ENCODE measurements at places on chromosomes 12 and 14.

- DNase-seq: no peak
These were observed 988.6 kb upstream of the TMEM132C start for GRCh38 chr12:127278351-127278750.

DNA sequence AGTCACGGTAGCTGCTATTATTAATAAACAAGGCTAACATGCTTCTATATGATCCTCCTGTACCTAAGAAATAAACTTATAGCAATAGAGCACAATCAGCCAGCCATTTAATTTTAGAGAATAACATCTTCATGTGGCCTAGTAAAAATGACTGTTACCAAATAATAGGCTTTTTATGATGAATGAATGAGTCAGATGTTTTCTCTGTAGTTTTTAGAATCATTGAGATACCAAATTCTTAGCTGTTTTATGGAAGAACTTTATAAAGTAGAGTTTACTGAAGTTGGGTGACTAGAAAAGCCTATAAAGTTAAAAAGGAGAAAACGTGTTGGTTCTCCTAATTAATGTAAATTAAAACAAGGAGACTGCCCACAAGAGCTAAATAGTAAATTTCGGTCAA is 40.7 kb downstream of the WNK1 start:
- DNase-seq: no peak

GRCh38 chr12:116365114-116365513 is 87.6 kb upstream of the MED13L start:
- DNase-seq: no peak

DNA sequence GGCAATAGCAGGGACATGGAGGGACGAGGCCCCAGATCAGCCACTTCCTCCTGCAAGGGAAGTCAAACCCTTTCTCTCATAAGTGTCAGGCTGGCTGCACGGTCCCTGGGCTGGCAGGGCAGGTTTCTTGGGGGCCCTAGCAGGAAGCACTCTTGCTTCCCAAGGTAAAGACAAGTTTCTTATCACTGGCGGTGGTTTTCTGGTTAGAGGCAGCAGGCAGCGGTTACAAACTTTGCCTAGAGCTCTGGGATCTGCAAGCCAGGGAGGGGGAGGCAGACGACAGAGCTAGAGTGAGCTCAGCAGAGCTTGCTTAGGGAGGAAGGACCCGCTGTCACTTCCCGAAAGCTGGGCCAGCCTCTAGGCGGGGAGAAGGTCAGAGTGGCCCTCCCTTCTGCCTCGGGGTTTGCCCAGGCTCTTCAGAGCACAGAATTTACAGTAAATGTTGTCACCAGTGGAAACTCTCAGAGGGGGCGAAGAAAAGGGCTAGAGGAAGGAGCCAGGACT is 20.4 kb downstream of the BATF start:
- DNase-seq: no peak

DNA sequence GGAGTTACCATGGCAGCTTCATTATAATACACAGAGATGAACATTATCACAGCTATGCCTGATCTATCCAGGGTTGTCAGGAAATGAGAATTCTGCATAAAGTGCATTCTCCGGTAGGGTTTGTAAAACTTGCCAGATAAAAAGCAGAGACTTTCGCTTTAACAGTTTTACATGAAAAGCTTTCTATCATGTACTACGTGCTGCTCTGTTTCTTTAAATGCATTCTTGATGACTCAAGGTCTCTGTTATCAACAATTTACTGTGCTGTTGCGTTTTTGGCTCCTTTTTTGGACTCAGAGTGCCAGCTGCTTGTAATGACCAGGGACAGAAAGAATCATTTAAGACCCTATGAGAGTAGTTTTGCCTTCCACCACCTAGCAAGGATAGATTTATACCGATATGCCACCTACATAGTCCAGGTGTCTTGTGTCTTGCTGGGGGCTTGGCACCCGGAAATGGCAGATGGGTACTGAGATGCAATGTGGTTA is 371.2 kb downstream of the BTG1 start:
- DNase-seq: no peak

DNA sequence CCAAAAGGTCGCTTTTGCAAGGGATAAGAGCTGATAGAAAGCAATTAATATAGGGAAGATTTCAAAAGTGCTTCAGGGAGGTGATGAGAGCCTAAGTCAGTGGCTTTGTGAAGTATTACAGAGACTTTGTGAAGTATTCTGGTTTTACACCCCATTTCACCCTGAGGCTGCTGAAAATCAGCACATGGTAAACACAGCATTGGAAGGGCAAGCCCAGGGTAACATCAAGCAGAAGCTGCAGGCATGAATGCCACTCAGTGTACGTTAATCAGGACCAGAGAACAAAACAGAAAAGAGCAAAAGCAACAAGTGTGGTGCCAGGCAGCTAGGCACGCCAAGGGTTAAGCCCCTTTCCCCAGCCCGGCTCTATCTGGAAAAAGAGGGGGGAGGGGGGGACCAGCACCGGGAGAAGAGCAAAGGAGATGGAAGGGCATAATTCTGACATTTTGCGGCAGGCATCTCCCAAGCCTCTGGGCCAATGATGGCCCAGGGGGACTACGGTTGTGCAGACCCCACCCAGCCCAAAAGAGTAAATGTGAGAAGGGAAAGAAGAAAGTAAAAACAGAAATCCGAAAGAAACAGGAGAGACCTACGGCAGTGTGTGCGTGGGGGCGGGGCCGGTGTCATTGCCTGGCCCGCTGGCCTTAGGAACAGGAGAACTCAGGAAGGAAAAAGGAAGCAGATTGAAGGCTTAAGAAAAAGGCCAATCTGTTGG is 58.9 kb downstream of the DHRS2 start:
- no peak for DNase-seq

- DNase-seq: no peak
These were observed 10.2 kb upstream of the BHLHE41 start for GRCh38 chr12:26135010-26135420.

DNA sequence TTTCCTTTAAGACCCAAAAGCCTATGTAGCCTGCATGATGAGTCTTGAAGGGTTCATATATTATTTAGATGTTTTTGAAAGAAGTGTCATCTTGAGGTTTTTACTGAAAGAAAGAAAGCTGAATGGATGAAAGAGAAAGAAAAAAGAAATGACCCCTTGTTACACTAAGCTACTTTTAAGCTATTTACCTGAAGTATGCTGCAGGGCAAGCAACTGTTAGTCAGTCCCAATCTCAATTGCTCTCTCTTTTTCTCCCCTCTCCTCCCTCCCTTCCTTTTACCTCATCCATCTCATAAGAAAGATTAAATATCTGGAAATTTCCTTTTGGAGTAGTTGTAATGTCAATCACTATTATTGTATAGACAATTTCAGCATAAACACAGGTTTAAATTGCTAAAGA is 512.4 kb downstream of the TMTC2 start:
- DNase-seq: no peak

- DNase-seq: no peak
These were observed 43.6 kb downstream of the ETV6 start for GRCh38 chr12:11693067-11693466.

- no peak for DNase-seq
These were observed 371.7 kb downstream of the TMEM132D start for GRCh38 chr12:129532082-129532481.

GRCh38 chr12:55068416-55069010 is 48.7 kb downstream of the NEUROD4 start:
- no peak for DNase-seq

DNA sequence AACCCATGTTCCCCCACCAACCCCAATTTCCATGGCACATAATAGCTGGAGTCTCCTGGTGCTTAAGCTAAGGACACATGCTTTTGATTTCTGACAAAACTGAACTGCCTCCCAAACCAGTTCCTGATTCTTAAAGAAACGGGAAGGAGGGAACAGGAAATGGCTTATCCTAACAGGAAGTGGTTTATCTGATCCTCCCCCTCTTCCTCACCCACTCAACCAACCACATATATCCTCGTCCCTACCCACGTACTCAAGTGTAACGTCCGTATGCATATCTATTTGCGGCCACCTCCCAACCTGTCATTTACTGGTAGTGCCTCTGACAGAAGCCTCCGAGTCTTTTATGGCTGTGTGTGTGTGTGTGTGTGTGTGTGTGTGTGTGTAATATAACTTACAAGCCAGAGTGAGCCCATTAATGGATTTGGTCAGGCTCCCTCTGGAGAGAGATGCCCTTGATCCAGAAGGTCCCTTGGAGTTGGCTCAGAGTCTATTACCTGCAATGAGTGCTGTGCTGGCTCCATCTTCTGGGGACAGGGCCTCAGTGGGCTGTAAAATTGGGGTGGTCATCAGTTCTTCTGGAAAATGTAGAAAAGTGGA is 7.7 kb downstream of the DAZAP2 start:
- no peak for DNase-seq

GRCh38 chr12:74241341-74241740 is 296.3 kb upstream of the ATXN7L3B start:
- DNase-seq: no peak

- no peak for DNase-seq
These were observed 185.7 kb downstream of the DPF3 start for GRCh38 chr14:72708222-72708621.

GRCh38 chr14:87044807-87045206 is 948.2 kb downstream of the GALC start:
- no peak for DNase-seq

- no peak for DNase-seq
These were observed 58.8 kb upstream of the GPR68 start for GRCh38 chr14:91303091-91303923.

DNA sequence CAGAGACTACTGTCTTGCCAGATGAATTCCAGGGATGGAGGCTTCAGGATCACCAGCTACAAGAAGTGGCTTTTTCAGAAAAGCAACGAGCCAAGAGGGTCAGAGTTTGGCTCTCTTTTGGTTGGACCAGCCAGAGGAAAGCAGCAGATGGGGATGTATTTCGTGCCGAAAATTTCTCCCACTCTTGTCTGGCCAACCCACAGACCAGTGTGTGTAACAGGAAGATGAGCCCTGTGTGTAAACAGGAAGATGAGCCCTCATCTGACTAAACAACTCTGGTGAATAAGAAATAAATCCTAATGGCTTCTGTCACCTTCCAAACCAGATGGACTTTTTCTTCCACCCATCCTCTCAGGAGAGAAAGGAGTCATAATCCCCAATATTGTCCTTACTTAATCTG is 13.1 kb downstream of the GPR68 start:
- no peak for DNase-seq

GRCh38 chr14:104164512-104164911 is 26.1 kb downstream of the KIF26A start:
- no peak for DNase-seq

- DNase-seq: no peak
These were observed 9.0 kb downstream of the LPAR5 start for GRCh38 chr12:6626654-6627283.

- no peak for DNase-seq
These were observed 96.8 kb upstream of the NTF3 start for GRCh38 chr12:5335069-5335468.

- DNase-seq: no peak
These were observed 58.4 kb downstream of the FAM222A start for GRCh38 chr12:109771746-109772621.

- no peak for DNase-seq
These were observed 14.3 kb upstream of the KRT5 start for GRCh38 chr12:52534482-52534881.

DNA sequence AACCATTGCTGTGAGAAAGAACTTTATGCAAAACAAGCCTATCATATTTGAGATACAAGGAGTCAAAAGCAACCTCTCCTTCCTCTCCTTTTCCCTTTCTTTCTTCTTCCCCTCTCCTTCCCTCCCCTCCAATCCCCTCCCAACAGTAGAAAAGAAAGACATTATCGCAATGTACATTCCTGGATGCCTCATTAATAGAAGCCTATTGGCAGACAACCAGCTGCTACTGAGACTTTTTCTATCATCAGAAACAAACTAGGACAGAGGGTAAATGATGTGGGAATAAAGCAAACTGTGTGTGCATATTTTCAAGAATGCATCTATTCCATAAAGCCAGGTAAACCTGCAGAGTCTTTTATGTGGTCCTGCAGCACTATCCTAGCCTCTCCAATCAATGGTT is 237.2 kb downstream of the ITPR2 start:
- no peak for DNase-seq

GRCh38 chr12:130982565-130983225 is 29.0 kb downstream of the ADGRD1 start:
- no peak for DNase-seq

GRCh38 chr12:49233842-49234526 is 30.9 kb upstream of the TUBA1C start:
- DNase-seq: no peak

- DNase-seq: no peak
These were observed 194.3 kb downstream of the CPNE8 start for GRCh38 chr12:38711054-38711453.

DNA sequence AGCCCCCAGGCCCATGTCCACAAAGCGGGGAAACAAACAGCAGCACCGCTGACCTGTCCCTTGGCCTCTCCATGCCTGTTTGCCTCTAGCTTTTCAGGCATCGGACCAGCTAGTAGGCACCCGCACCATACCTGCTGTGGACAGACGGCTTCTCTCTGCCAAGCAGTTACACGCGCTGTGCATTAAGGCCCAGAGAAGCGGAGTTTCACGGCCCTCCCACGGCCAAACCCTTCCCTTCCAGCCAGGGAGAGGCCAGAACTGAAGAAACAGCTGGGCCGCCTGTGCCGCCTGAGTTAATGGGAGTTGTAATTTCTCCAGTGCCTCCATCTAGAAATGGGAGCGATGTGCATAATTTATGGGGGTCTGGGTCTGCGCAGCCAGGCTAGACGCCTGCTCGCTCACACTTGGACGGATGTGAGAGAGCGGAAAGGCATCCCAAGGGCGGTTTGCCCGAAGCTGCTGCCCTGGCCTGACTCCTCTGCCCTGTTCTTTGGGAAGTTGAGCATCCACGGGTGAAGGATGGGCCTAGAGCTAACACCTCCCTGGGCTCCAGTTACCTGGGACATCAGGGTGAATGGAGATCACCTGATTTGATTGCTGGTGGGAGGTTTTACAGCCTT is 89.7 kb upstream of the BCL11B start:
- DNase-seq: no peak

GRCh38 chr12:62130834-62131552 is 129.2 kb upstream of the USP15 start:
- no peak for DNase-seq

GRCh38 chr14:28831126-28831525 is 64.5 kb downstream of the FOXG1 start:
- DNase-seq: no peak

- no peak for DNase-seq
These were observed 18.5 kb upstream of the AQP2 start for GRCh38 chr12:49932023-49932422.

DNA sequence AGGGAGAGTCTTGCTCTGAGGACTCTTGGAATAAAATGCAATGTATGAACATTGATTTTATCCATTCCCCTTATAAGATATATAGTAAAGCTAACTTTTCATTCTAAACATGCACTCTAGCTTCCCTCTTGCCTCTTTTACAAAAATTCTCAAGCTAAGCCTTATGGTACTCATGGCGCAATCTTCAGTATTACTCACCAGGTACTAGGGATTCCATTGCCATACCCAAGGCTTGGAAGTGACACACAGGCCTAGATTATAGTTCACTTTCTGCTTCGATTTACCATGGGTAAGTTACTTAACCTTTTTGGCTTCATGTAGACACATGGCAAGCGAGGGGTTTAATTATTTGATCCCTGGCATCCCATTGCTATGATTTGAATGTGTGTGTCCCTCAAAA is 331.5 kb downstream of the LRIG3 start:
- DNase-seq: no peak

- DNase-seq: no peak
These were observed 2.5 kb downstream of the SSPN start for GRCh38 chr12:26197832-26198231.
